Smooth muscle cell of trachea (primary cell): ENCODE measurements at places on chromosomes 6 and 20. TPM values are rescaled to one million over a fixed set of nuclear protein-coding genes. Genes with fewer than 3 reads are reported as not detected.

Gene SLC32A1
- total RNA-seq: not detected in 2 replicates

Gene C20orf202
- under 0.01 TPM in 2 replicates for total RNA-seq

Gene MACROD2
- total RNA-seq: 0.50 and 1.5 TPM in 2 replicates

Gene FNDC1
- total RNA-seq: 0.17 TPM in 1 of 2 replicates, not detected in the other

Gene STAU1
- 58.6 and 74.3 TPM in 2 replicates for total RNA-seq

Gene MOXD1
- 118 and 199 TPM in 2 replicates for total RNA-seq

Gene AVP
- not detected in 2 replicates for total RNA-seq

Gene MUC22
- total RNA-seq: under 0.01 TPM in 1 of 2 replicates, not detected in the other

Gene SOX12
- 9.5 and 10.9 TPM in 2 replicates for total RNA-seq

Gene TP53TG5
- 0.50 TPM in 1 of 2 replicates, not detected in the other for total RNA-seq

Gene SLC35D3
- total RNA-seq: not detected in 2 replicates

Gene RNF114
- 123 and 198 TPM in 2 replicates for total RNA-seq

Gene ZNF76
- total RNA-seq: 20.9 and 21.0 TPM in 2 replicates

Gene THBS2
- total RNA-seq: 141 and 254 TPM in 2 replicates

Gene MOCS3
- 8.9 and 13.6 TPM in 2 replicates for total RNA-seq

Gene HLA-DRA
- 0.15 and 0.17 TPM in 2 replicates for total RNA-seq

Gene KCNG1
- total RNA-seq: 2.5 and 15.2 TPM in 2 replicates

Gene SLC22A3
- total RNA-seq: 0.17 and 0.58 TPM in 2 replicates

Gene CST4
- total RNA-seq: not detected in 2 replicates

Gene BHLHE23
- not detected in 2 replicates for total RNA-seq

Gene DCBLD1
- total RNA-seq: 24.3 and 27.6 TPM in 2 replicates

Gene LRRN4
- total RNA-seq: under 0.01 TPM in 1 of 2 replicates, not detected in the other

Gene RAET1L
- not detected in 2 replicates for total RNA-seq

Gene DNMT3B
- total RNA-seq: 1.7 and 3.8 TPM in 2 replicates

Gene CST5
- total RNA-seq: not detected in 2 replicates

Gene UNC5CL
- total RNA-seq: under 0.01 and 0.15 TPM in 2 replicates

Gene LHFPL5
- total RNA-seq: not detected in 2 replicates

Gene COL9A1
- not detected in 2 replicates for total RNA-seq

Gene PRSS35
- 4.3 and 9.2 TPM in 2 replicates for total RNA-seq

Gene HLA-DQA1
- total RNA-seq: not detected in 2 replicates

Gene PSORS1C2
- total RNA-seq: not detected in 2 replicates

Gene RPS18
- total RNA-seq: 3,088 and 3,156 TPM in 2 replicates

Gene NR2E1
- not detected in 2 replicates for total RNA-seq

Gene HLA-DRB5
- 0.15 TPM in 1 of 2 replicates, not detected in the other for total RNA-seq

Gene GTSF1L
- not detected in 2 replicates for total RNA-seq

Gene SH3BGRL2
- 3.1 and 3.8 TPM in 2 replicates for total RNA-seq

Gene DUSP15
- 0.33 TPM in 1 of 2 replicates, not detected in the other for total RNA-seq

Gene CRISP3
- not detected in 2 replicates for total RNA-seq

Gene TINAG
- 0.58 TPM in 1 of 2 replicates, not detected in the other for total RNA-seq

Gene OPN5
- total RNA-seq: not detected in 2 replicates

Gene SOBP
- total RNA-seq: 8.8 and 13.7 TPM in 2 replicates

Gene WFDC10B
- total RNA-seq: not detected in 2 replicates

Gene GNMT
- 0.15 and 0.17 TPM in 2 replicates for total RNA-seq

Gene KCNB1
- total RNA-seq: 0.33 TPM in 1 of 2 replicates, not detected in the other

Gene SLCO4A1
- total RNA-seq: 0.66 and 1.3 TPM in 2 replicates

Gene CALHM6
- total RNA-seq: 0.33 and 0.44 TPM in 2 replicates

Gene POLR1H
- 25.0 and 29.2 TPM in 2 replicates for total RNA-seq
